ENCODE measurements at places on chromosomes 12 and 14. TPM values are rescaled to one million over a fixed set of nuclear protein-coding genes. Genes with fewer than 3 reads are reported as not detected.

- no peak overlapping the region for H3K4me3 ChIP-seq
- no peak for DNase-seq
- peaks cover 4% of the 10 kb centered on the region for H3K4me1 ChIP-seq
Measured at GRCh38 chr12:98345308-98345876, 170.0 kb upstream of the TMPO start.

- peaks cover 2% of the 10 kb centered on the region for H3K36me3 ChIP-seq
- no peaks in the 10 kb centered on the region for H3K4me1 ChIP-seq
- no peak for DNase-seq
- H3K27ac ChIP-seq = no peak overlapping the region
Measured at GRCh38 chr12:24838531-24838950, 110.4 kb downstream of the BCAT1 start.

- peaks cover 3% of the 10 kb centered on the region for H3K36me3 ChIP-seq
- H3K4me1 ChIP-seq = peaks cover 9% of the 10 kb centered on the region
- peak overlapping the region; percentile 30 for H3K27ac ChIP-seq
- H3K4me3 ChIP-seq = no peak overlapping the region
Measured at GRCh38 chr14:60944204-60944603, 36.7 kb downstream of the TRMT5 start.

The KCNA5 gene
- total RNA-seq = 0.72 TPM

- H3K27ac ChIP-seq = peak overlapping the region; percentile 39
- DNase-seq = no peak
- H3K4me1 ChIP-seq = no peaks in the 10 kb centered on the region
- no peak overlapping the region for H3K4me3 ChIP-seq
- H3K27me3 ChIP-seq = no peaks in the 10 kb centered on the region
- no peaks in the 10 kb centered on the region for H3K36me3 ChIP-seq
Measured at GRCh38 chr14:100476012-100476822, 111.0 kb downstream of the BEGAIN start.

- no peak overlapping the region for H3K4me3 ChIP-seq
- peaks cover 2% of the 10 kb centered on the region for H3K27me3 ChIP-seq
- H3K27ac ChIP-seq = no peak overlapping the region
- no peak for DNase-seq
- H3K4me1 ChIP-seq = no peaks in the 10 kb centered on the region
Measured at GRCh38 chr12:72141381-72141780, 130.8 kb upstream of the TRHDE start.

- no peak overlapping the region for H3K4me3 ChIP-seq
- H3K27ac ChIP-seq = no peak overlapping the region
- peaks cover 8% of the 10 kb centered on the region for H3K4me1 ChIP-seq
- DNase-seq = no peak
- no peaks in the 10 kb centered on the region for H3K27me3 ChIP-seq
- H3K36me3 ChIP-seq = no peaks in the 10 kb centered on the region
Measured at GRCh38 chr14:32197919-32198318, 3.9 kb upstream of the RNU6-7 start.

All from progenitor cell of endocrine pancreas (in vitro differentiated cells).